Calu3 (cell line): ENCODE measurements at places on chromosomes 7 and 10.

DNA sequence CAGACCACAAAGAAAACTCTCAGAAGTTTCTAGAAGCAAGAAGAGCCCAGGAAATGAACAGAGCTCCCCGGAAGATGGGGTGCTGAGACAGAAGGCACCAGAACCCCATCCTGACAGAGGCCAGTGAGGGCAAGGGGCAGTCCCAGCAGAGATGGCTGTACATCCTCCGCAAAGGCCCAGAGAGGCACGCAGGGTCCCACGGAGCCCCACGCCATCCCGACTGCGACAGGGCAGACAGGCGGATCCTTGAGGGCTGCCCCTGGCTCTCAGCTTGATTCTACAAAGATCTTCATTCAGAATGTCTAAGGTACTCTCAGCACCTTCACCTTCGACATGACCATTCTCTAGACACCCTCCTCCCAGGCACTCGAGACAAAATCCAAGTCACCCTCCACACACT, 107.9 kb upstream of the DDC start:
- no peak for DNase-seq

DNA sequence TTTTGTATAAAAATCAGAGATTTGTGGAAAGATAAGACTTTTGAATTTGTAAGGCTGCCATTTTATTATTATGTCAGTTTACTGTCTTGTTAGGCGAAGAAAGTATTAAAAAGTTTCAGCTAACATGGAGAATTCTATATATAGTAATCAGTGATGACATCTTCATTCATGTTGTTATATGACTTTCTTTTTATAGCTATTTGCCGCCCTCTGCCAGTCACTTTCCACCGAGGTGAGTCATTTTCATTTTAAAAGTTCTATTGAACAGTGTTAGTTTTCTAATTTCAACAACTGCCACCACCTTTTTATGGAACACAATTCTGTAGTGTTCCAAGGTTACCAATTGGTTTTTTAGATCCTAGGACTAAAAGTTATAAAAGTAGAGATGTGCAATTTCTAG, 11.8 kb downstream of the CUTC start:
- no peak for DNase-seq

GRCh38 chr7:7808156-7808555, 89.7 kb upstream of the RPA3 start:
- DNase-seq = no peak

- no peak for DNase-seq
These were observed 31.9 kb upstream of the CBLL1 start for GRCh38 chr7:107712025-107712424.

DNA sequence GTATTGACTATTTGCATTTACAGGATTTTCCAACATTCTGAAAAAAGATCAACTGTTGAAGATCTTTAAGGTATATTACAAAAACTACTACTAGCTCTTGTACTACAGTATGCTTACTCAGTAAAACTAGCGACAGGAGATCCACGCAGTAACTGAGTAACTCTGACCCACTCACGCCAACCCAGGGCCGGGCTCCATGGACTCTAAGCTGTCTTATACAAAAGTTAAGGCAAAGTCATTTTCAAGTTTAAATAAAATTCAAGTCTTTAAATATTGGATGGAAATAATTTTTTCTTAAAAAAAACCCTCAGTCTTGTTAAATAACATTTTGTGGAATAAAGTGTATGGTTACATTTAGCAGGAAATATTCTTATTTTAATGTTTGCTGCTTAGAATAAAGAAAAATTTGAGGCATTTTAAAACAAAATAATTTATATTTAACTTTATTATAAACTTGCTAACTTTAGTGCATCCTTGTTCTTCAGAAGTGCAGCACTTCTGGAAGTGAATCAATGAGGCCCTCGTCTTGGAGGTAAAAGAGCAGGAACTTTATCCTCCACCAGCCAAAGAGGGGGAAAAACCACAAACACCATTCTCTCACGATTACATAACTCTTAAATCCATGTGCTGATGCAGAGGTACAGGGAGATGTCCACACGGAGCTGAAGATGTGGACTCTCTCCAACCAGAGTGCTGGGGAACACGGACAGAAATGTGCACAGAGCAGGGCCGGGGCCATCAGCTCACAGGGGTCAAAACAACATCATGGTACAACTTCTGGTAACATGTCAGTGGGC, 119.9 kb downstream of the LARP4B start:
- DNase-seq = no peak

DNA sequence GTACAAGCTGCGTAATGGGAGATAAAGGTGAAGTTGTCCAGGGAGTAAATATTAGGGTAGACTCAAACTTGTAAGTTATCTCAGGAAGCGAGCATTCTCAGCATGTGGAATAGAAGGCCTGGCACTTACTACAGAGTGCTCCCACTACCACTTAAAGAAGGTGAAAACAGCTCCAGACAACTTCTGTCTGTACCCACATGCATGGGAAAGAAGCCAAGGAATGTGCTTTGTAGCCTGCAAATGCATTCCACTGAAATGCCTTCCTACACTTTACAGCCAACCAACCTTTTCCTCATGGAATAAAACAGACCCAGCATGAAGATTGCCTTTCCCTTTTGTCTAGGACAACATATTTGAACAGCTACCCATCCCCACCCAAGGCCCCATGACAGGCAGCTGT, 45.4 kb upstream of the NPSR1 start:
- no peak for DNase-seq

DNA sequence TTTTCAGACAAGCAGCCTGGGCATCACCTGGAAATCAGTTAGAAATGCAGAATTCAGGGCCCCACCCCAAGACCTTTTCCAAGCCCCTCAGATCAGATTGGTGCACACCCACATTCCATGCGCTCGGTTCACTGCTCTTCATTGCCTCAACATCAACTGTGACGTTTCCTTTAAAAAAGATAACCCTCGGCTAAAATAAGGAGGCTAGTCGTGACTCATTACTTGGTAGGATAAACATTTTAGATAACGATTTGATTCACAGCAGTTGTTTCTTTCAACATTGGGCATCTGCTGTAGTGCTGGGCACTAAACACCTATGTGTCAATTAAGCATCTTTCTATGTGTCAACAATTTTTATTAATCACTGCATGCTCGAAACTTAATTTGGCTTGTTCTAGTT, 191.1 kb upstream of the LRGUK start:
- DNase-seq = no peak

GRCh38 chr7:113460067-113460466, 341.7 kb upstream of the SMIM30 start:
- DNase-seq = no peak

DNA sequence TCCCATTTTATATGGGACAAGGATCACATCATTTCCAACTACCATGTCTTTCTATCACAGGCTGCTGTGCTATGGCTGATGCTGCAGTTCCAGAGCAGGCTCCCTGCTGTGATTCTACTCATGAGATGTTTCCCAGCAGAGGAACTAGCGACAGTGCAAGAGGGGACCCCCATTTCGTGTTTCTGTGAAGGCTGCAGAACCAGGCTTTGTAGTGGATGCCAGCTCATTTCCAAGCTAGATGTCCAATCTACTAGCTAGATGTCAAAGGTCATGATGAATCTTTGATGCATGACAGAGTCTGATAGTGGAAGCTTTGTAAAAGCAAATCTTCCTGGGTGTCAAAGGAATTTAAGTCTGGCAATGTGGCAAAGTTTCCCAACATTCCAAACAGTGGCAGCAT, 21.2 kb upstream of the MYO3A start:
- DNase-seq = no peak

DNA sequence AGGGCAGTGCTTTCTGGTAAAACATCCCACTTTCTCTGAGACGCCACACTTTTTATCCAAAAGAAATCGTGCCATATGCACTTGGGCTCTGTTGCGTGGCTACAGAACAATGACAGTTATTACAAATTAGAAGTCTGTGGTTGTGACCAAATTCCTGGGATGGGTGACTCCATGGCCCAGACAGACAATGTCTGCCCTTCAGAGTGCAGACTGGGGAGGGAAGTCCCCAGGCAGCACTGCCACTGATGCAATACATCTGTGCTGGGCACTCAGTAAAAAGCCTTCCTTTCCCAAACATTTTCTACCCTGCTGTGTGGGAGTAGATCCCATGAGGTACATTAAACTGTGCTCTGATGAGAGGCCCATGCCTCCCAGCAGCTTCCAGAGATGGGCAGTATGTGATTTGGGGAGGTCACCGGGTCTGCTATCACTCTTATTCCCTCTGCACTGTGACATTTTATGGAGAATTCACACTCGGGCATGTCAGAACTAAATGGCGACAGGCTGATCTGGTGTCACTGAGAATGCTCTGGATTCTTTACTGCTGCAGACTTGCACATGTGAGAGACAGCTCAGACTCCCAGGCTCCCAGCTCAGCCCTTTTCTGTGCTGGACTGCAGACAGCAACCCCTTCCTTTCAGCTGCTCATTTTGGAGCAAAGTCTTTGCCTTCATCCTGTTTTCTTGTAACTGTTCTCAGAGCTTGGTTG, 243.5 kb upstream of the ZNF32 start:
- DNase-seq = no peak

- DNase-seq = no peak
These were observed 7.9 kb downstream of the LUC7L2 start for GRCh38 chr7:139367438-139368155.

DNA sequence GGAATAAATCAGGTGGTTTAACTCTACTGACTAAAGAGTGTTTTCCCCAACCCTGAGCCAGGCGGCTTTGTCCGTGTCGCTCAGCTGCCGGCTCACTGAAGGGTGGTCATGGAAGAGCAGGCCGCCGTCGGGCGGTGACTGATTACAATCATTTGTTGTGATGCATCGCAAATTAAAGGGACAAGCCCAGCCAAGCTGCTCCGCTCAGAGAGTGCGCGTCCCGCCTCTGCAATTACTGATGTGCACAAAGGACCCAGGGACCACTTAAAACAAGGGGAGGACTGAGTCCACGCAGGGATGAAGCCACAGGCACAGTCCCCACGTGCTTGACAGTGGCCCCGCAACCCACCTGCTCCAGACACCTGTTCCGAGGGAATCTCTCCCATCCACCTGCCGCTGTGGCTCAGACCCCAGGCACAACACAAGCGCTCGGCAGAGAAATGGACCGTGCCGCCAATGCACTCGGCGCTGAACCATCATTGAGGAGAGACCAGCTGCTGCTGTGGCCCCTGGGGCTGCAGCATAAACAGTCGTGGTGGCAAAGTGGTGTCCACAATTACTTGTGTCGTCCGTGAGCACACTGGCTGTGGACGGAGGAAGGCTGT, 526.5 kb downstream of the PTPRN2 start:
- DNase-seq = no peak

DNA sequence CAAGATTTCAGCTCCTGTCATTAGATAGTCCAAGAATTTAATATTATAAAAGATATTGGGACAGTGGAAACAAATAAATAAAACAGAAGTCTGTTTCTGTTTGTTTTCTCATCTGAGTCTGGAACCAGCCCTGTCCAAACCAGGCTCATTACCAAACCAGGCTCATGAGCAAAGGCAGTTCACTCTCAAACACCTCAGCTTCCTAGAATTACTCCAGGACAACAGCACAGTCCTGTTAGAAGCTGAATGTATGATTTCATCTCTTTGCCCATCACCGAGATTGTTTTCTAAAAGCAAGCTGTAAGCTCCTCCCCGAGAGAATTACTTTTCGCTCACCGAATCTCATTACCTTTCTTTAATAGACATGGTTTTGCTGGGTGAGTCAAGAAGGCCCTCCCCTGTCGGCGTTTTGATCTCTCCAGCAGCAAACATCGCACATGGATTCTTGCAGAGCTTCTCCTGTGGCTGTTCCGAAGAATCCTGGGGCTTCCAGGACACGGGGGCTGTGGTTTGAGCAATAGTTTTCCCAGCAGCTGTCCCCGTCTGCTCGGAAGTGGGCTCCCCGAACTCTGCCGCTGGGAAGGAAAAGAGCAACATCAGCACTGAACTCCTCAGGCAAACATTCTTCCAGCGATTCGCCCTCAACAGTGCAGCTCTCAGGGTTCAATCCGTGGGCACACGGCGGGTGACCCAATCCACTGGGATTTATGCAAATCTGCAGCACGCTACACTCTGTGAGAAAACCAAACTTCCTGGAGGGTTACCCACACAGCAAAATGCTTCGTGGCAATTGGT, 112.5 kb downstream of the SVIL start:
- no peak for DNase-seq

DNA sequence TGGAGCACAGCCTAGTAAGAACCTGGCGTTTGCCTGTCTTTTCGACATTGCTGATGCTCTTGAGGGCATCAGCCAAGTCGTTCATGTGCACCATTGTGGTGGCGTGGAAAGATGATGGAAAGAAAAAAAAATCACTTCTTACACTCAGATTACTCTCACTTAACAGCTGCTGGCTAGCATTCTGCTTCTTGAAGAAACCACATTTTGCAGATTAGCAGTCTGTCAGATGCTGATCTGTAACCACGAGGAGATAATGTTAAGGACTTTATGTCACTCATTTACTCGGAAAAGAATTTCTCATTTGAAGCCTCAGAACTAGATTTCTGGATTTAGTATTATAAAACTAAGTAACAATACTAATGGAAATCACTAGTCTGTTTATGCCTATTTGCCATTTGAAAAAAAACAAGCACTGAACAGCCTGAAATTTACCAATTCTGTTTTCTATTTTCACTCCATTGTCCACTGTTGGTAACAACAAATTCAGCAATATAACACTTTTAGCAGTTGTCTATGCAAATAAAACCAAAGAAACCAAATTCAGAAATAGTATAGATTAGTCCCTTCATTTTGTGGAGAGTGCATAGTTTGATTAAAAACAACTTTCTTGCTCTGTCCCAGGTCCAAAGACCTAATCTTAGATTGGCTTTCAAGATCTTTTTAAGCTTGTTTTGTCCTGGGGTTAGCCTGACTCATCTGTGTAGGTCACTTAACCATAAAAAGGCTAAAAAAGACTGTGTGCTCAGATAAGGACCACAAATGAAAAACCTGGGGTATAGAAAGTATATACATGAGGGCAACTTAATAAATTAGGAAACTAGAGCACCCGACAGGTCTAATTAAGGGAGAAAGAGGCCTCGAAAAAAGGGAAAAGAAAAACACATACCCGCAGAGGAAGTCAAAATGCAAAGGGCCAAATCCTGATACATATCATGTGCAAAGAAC, 67.5 kb downstream of the NT5C2 start:
- no peak for DNase-seq

DNA sequence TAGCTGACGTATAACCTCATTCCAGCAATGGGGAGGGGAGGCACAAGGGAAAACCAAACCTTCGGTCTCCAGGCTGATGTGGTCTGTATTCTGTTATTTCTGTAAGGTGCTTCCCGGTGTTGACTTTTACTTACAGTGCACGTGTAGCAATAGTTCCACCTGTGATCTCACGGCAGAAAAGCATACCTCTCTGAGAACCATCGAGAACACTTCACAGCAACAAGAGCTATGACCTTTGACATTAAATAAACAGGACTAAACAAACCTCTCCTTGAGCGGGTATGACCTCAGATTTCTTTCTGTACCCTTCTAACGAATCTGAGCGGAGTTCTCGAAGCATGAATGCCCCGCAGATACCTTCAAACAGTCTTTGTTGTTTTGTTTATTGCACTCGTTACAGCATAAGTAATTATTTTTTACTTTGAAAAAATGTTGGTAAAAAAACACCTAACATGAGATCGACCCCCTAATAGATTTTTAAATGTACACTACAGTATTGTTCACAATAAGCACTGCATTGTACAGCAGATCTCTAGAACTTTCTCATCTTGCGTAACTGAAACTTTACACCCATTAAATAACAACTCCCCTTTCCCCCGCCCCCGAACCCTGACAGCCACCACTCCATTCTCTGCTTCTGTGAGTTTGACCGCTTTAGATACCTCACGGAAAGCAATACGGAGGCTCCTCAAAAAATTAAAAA, 282.3 kb downstream of the GATA3 start:
- no peak for DNase-seq

- DNase-seq = no peak
These were observed 184.0 kb upstream of the INHBA start for GRCh38 chr7:41886901-41887311.
